ENCODE measurements at places on chromosomes 11 and 22.

DNA sequence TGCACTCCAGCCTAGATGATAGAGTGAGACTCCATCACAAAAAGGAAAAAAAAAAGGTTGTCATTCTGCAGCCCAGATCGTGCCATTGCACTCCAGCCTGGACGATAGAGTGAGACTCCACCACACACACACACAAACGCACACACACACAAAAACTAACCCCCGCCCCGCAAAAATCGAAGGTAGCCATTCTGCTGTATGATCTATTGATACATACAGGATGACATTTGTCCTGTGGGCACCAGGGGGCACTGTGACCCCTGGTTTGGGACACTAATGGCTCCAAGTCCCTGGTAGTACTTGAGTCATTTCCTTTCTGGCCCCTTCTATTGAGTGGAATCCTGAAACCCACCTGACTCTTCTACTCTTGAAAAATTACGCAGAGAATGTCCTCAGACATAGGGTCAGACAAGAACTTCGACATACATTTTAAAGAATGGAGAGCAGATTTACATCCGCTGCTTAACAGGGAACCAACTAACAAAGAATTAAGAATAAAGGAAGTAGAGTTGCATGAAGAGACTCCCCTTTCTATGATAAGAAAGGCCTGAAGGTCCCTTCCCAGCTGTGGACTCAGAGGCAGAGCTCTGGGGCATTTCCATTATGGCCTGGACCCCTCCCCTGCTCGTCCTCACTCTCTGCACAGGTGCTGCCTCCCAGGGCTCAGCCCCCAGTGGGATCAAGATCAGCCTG lies 35.0 kb upstream of the PRAME start:
- peak; percentile 79 for DNase-seq

- peak; percentile 20 for DNase-seq
Measured at GRCh38 chr11:11958403-11959231, 49.8 kb downstream of the DKK3 start.

GRCh38 chr11:95791709-95792033 lies 1.4 kb downstream of the CEP57 start:
- no peak for DNase-seq

GRCh38 chr11:63553759-63554158 lies 9.4 kb downstream of the PLAAT2 start:
- DNase-seq: peak; percentile 72

GRCh38 chr11:14376920-14377319 lies 17.9 kb upstream of the RRAS2 start:
- DNase-seq: no peak

DNA sequence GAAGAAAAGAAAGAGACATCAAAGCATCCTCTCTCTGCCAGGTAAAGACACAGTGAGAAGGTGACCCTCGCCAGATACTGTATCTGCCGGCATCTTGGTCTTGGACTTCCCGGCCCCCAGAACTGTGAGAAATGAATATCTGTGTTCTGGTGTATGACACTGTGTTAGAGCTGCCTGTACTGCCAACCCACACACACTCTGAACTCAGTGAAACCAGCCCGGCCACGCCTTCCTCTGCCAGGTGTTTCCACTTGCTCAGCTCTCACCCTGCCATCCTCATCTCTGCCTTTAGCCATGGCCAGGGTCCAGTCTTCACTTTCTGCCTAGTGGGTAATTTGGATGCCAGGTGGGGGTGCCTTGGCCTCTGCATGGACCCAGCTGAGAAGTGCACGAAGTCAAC lies 24.0 kb downstream of the CBX7 start:
- DNase-seq: no peak

DNA sequence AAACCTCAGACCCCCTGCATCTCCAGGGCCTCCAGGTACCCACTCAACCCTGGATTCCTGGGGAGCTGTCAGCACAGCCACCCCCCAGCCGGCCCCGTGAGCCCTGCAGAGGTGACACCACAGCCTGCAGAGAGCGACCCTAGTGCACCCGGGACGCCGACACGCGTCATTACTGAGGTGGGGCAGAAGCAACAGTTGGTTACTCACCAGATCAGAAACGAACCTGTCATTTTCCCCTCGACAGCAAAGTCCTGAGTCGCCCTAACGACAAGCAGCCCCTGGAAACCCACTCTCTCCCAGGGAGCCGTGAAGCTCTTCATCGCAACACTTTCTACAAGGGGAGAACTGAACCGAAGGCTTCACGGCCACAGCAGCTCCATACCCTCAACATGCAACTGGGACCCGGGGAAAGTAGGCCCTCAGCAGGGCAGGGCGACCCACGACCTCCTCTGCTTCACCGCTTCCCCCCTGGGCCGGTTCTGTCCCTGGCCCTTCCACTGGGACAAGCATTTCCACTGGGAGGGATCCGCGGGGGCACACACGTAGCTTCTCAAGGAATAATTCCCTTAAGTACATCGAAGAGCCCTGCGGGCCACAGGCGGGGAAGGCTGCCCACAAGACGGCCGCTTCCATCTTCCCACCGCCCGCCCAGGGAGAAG lies 1.6 kb downstream of the BRD1 start:
- DNase-seq: peak; percentile 68

GRCh38 chr11:69204941-69205742 lies 49.4 kb downstream of the SMIM38 start:
- no peak for DNase-seq

DNA sequence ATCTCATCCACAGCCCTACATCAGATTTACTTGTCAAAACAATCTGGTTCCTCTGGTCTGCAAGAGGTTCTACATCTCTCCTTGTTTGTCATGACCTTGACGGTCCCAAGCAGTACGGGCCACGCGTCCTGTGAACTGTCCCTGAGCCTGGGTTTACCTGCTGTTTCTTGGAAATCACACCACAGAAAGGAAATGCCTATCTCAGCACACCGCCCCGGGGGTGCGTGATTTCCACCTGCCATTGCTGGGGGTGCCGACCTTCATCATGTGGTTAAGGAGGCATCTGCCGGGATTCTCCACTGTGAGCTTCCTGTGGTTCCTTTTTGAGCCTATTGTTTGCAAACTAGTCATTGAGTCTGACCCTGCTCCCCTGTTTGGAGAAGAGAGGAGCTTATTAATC lies 1363.4 kb downstream of the BRD1 start:
- DNase-seq: no peak

- DNase-seq: no peak
Measured at GRCh38 chr11:28673691-28674432, 565.7 kb downstream of the METTL15 start.

DNA sequence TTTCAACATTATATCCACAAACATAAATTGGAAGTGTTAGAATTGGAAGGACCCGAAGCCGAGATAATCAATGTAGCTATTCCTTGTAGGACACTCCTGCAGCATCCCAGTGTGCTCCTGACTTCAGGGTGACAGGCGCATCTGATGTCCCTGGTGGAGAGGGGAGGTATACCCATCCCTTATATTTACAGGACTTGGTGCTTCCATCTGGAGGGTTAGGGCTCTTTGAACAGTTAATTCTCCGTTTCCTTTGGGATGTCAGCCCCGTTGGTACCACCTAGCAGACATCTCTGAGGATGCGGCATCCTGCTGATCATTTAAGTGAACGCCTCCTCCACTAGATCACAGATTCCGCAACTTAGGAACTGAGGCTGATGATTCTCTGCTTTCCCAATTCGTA lies 451.3 kb downstream of the OPCML start:
- DNase-seq: no peak

DNA sequence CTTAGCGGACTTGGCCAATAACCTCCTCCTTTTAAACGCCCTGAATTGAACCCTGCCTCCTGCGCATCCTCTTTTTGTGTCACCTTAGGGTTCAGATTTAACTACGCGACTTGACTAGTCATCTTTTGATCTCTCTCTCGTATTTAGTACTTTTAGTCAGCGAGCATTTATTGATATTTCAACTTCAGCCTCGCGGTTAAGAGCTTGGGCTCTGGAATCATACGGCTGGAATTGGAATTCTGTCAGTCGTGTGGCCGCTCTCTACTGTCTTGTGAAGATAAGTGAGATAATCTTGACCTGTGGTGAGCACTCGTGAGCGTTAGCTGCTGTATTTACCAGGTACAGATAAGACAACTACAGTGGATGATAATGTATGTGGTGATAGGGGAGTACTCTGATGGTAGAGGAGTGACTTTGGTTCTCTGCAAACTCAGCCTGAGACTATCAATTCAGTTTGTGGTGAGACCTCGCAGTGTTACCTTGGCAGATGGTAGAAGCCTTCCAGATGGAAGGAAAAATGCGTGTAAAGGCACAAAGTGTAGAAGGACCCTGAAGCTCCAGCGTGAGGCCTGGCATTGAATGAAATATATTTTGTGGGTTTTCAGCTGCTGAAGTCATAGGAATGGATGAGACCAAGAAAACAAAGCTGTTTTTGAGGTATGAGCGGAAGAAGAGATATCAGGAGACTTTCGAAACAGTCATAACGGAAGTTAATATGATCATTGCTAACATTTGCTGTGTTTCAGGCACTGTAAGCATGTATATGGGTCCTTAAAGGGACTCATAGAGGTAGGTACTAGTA lies 682 bp downstream of the ATM start:
- peak; percentile 80 for DNase-seq

GRCh38 chr11:14229472-14229871 lies 129.5 kb downstream of the RRAS2 start:
- DNase-seq: no peak

DNA sequence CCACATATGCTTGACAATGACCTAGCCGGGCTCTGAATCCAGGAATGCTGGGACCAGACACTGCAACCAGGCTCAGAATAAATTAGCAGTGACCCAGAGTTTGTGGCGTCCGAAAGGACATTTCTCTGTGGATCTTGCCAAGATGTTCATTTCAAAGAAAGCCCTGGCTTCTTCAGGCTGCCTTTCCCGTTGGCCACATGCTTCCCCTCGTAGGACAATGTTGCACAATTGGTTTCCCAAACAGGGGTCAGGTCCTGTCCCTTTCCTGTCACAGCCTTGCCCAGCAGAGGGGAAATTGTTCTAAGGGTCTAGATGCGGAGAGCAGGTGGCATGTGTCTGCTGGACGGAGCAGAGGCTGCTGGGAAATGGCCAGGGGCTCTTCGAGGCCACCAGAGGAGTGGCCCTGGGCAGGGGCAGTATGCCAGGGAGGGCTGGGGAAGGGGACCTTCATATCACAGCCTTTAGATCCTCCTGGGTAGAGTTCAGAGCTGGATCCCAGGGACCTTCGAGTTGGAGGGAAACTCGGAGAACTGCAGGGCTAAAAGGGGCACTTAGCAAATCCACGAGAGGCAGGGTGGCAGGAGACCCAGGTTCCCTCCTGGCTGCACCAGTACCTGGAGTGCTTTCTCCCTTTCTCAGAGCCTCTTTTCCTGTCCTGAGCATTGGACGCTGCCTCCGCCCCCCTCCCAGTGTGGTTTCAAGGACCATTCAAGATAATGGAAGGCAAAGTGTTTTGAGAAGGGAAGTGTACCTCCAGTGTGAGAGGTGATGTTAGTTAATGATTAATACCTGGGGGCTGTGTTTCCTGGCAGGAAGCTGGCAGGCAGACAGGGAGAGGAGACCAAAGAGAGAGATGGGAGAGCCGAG lies 42.3 kb downstream of the C11orf96 start:
- DNase-seq: no peak

- DNase-seq: no peak
Measured at GRCh38 chr11:29801561-29801960, 215.3 kb downstream of the KCNA4 start.

DNA sequence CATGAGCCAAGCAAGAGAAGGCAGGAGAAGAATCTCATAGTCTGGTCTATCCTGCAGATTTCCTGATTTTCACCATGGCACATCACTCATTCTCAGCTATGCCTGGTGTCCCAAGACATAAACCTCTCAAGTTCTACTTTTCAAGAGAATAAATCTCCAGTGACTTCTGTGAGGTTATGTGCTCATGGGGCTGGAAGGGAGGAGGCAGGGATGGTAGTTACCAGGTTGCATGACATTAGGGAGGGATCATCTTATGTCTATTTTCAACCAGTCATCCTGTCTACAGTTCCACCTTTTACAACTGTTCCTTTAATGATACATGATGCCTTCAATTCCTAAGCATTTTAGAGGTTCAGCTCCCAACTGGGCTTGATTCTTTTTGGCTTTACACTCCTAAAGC lies 297.7 kb downstream of the SOX6 start:
- no peak for DNase-seq

- peak; percentile 36 for DNase-seq
Measured at GRCh38 chr22:35328472-35328885, 28.8 kb downstream of the TOM1 start.

- no peak for DNase-seq
Measured at GRCh38 chr11:122869622-122870021, 12.9 kb upstream of the JHY start.

DNA sequence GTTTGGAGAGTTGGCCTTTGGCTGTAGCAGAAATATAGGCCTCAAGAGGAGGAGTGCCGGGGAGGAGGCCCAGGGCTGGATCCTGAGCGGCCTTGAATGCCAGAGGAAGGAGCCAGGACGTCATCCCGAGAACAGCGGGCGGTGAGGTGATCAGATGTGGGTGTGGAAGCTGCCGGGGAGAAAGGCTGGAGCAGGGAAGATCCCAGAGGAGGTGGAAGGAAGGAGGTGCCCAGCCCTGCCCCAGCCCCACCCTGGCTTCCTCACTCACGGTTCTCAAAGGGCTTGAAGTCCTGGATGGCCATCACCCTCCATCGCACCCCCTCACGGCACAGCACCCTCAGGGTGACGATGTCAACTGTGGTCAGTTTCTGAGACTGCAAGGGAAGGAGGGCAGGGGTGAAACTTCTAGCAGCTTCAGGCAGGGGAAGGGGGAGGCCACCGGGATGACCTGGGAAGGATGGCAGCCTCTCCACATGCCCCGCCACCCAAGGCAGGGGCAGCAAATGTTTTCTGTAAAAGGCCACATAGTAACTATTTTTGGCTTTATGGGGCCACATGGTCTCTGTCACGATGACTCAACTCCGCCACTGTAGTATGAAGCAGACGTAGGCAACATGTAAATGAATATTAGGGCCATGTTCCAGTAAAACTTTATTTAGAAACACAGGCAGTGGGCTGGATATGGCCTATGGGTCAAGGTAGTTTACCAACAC lies 10.7 kb downstream of the IL2RB start:
- DNase-seq: no peak

DNA sequence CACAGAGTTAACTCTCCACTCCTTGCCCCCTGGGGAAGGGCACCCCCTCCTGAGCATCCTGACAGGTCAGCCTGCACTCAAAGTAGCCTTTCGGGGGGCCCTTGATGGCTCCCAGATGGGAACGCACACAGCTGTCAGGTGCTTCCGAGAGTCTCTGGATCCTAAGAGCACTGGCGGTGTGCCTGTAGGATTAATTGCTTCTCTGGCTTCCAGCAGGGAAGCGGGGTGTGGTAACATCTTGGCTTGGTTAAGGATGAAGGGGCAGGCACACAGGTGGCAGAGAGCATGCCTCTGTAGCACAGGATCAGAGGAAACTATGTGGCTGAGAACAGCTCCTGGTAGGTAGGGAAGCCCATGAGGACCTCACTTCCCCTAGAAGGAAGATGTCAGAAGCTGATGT lies 199.8 kb downstream of the MIAT start:
- no peak for DNase-seq

Data from hematopoietic multipotent progenitor cell treated with erythropoietin and hydrocortisone succinate and interleukin-3 and kit ligand, for 4 days (in vitro differentiated cells).